ENCODE measurements at places on chromosomes 6 and 20. TPM values are rescaled to one million over a fixed set of nuclear protein-coding genes. Genes with fewer than 3 reads are reported as not detected.

DNA sequence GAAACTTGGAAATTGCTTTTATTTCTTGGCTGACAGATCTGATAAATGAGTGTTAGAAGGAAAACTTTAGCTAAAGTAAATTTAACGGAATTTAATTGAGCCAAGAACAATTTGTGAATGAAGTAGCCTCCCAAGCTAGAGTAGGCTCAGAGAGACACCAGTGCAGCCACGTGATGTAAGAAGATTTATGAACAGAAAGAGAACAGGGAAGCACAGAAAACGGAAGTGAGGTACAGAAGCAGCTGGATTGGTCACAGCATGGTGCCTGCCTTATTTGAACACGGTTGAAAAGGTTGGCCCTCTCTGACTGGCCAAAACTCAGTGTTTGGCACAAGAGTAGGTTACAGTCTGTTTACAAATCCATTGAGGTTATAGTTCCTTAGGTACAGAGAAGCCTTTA lies 29.5 kb upstream of the IFNGR1 start:
- no peak for DNase-seq

DNA sequence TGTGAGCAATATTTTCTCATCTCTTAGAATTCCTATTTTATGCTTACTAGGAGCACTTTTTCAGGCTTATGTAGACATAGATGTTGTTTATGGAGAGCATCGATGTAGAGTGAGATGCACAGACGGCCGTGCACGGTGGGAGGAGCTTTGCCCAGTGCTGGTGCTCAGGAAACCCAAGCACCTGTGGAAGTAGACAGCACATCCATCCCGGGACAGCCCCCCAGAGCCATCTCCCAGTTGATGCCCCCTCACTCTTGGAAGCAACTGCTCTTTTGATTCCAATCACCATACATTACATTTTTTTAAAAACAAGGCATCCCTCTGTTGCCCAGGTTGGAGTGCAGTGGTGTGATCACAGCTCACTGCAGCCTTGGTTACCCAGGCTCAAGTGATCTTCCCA lies 143.7 kb downstream of the SMOC2 start:
- no peak for DNase-seq

The C20orf202 gene
- total RNA-seq: 0.59 TPM

- no peak for DNase-seq
These were observed 56.8 kb downstream of the KCNS1 start for GRCh38 chr20:45044084-45044573.

DNA sequence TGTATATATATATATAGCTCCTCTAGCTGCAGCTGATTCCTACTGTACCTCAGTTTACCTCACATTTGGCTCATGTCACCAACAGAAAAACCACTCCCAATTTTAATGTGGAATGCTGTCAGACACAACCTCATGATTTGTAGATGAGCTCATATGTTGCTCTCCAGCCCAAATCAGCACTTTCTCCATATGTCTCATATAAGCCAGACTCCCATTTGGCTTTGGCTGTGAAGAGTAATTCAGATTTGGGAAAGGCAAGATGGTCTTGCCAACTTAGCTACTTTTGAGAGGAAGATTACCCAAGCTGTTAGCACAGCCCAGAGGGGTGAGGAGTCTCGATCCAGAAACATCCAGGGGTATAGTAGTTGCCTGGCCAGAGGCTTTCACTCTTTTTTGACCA lies 342.2 kb upstream of the NT5E start:
- no peak for DNase-seq

DNA sequence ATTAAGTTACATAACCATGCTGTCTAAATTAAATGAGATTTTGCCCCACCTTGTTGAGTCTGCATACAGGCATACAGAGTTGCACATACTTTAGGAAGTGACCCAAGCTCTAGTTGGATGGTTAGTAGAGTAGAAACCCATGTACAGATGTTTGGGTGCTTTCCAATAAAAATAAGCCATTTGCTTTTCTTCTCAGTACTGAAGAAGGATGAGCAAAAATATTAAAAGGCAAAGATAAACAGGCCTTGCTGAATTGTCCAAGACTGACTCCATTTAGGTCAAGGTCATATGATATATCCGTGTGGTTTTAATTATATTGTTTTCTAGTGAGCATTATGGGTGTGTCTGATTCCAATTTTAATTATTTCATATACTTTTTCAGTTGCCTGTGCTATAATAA lies 589.4 kb downstream of the RFPL4B start:
- DNase-seq: no peak

- DNase-seq: no peak
These were observed 21.0 kb downstream of the XRN2 start for GRCh38 chr20:21324126-21324525.

DNA sequence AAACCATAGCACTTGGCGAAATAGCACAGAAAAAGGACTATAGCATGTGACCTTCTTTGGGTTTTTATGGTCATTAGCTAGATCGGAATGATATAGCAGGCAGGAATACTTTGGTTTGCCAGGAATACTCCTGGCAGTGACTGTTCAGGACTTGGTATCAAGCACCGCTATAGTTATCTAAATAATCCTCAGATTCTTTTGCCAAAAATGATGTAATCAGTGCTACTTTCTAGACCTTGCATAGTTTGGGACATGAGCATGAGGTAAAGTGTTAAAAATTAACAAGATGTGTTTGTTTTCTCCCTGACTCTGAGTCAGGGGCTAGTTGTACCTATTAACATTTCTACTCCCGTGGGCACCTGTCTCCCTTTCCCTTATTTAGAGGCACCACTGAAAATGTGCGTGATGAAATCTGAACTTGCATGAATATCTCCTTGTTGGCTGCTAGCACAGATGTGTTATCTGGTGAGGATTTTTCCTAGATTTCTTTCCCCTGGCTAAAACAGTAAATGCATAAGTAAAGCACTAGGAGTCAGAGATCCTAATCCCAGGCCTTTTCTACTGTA lies 511.0 kb downstream of the CDKAL1 start:
- no peak for DNase-seq

GRCh38 chr20:24842918-24843715 lies 106.0 kb upstream of the CST7 start:
- no peak for DNase-seq

- no peak for DNase-seq
These were observed 596.7 kb downstream of the EPM2A start for GRCh38 chr6:145138469-145139139.

The TTK gene
- total RNA-seq: 5.7 TPM

The SIRPD gene
- total RNA-seq: not detected

- DNase-seq: no peak
These were observed 557.8 kb upstream of the SLC35B3 start for GRCh38 chr6:8993111-8993510.

DNA sequence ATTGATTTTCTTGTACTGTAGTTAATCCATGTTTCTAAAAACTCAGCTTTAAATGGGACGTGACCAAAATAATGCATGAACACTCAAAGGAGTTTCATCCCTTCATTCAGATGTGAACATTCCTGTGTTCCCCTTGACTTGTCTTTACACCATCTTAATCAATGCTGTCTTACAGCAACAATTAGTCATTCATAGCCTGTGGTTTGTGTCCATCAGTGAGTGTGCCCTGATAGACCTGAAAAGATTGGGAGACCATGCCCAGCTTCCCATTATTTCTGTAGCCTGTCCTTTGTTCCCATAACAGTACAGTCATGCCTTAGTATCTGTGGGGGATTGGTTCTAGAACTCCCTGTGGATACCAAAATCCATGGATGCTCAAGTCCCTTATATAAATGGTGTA lies 23.9 kb downstream of the NT5E start:
- DNase-seq: no peak

- no peak for DNase-seq
These were observed 6.8 kb downstream of the HDDC2 start for GRCh38 chr6:125294925-125295324.

DNA sequence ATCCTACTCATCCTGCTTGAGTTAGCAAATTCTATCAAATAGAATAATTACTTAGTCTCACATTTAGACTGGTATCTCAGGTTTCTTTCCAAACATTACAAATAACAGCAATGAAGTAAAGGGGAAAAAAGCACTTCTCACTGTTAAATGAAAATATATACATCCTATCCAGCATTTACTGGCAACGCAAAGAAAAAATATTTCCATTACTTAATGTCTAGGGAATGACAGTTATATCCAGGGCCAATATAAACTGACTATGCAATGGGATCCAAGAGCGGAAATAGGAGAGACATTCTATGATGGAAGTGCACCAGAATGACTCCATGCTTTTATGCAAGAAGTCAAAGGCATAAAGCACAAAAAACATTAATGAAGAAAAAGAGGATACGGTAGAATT lies 60.3 kb downstream of the ME1 start:
- no peak for DNase-seq

- no peak for DNase-seq
These were observed 14.8 kb downstream of the PGK2 start for GRCh38 chr6:49772285-49772684.

- peak; percentile 52 for DNase-seq
These were observed 110.7 kb upstream of the PHACTR1 start for GRCh38 chr6:12605888-12606345.

GRCh38 chr6:156720691-156721685 lies 56.2 kb upstream of the ARID1B start:
- DNase-seq: peak; percentile 44

- DNase-seq: no peak
These were observed 7.3 kb upstream of the MDFI start for GRCh38 chr6:41630946-41631345.

The PROKR2 gene
- total RNA-seq: not detected

- DNase-seq: no peak
These were observed 53.8 kb downstream of the PRND start for GRCh38 chr20:4775322-4776078.

DNA sequence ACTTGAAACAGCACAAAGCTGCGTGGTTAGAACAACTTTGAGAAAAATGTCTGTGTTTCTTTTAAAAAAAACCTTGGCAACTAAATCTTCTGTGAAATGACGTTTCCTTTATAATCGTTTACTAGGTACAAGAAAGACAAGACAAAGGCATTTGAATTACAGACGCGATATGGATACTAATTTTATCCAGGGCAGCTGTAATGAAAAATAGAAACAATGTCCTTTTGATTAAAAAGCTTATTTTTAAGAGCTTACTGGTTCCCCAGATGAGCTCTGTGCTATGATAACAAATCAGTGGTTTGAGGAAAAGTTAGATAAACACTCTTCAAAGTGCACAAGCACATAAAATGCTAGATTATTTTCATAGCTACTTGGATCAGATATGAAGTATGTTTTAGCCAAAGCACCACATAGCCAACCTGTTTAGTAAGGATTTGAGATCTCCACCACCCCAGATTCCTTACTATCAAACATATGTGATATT lies 1.6 kb upstream of the SYNCRIP start:
- DNase-seq: no peak

The GMPR gene
- total RNA-seq: 2.3 TPM

DNA sequence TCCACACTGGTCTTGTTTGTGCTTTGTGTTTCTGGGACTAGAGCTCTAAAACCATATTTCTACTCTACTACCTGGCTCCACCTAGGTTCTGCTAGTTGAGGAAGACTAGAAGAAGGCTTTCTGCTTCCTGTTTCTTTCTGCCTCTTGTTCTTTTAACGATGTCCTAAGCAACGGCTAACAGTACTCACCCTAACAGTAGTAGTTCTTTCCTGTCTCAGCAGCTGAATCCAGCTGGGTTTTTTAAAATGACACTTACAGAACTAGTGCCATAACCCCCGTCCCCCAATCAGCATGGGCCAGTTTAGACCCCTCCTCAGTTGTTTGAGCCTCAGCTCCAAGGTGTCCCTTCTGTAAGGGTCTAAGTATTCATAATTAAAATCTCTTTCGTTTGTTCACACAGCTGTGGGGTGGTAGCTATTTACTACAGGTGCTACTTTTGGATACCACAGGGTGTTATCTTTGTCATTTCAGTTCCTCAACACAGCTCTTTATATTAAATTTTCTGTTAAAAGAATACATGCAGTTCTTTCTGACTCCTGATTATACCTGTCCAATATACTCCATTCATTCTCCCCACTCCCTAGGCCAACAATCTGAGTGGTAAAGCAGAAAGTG lies 790.2 kb downstream of the DHX35 start:
- no peak for DNase-seq

GRCh38 chr6:89221129-89221528 lies 4.0 kb upstream of the GABRR1 start:
- DNase-seq: no peak

DNA sequence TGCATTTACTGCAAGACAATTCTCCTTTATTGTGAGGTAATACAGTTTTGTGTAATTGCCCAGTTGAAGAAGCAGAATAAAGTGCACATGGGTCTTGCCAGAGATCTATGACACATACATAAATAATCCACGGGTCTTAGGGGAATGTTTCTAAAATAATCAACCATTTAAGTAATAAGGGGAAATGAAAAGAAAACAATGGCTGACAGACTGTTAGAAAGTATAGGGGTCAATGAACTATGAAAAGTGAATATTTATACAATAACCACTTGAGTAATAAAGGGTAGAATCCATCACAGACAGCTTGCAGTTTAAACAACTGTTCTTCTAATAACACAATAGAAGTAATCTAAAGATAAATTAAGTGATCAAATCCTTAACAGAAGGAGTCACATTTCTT lies 477.2 kb downstream of the EYS start:
- no peak for DNase-seq

DNA sequence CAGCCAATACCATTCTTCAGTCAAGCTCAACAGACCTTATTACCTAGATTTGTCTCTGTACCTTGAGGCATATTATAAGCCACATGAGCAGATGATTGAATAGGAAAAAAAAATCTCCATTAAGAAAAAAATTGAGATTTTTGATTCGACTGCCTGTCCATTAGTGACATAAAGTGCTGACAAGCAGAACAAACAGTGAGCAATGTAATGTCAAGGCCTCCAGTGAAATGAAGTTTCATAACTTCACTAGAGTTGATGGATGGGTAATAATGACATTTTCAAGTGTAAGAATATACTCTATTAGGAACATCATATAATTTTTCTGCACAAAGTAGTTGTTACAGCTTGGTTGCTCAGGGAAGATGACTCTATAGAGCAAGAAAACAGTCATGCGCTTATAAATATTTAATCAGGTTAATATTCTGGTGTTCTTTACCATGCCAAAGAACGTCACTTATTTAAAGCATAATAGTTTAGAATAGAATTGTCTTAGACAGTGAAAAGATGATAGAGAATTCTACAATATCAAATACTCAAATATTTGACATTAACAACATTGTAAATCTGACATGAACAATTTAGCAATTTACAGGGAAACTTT lies 783.7 kb downstream of the EPHA7 start:
- no peak for DNase-seq

- no peak for DNase-seq
These were observed 24.5 kb downstream of the ACSS1 start for GRCh38 chr20:25033265-25033923.

GRCh38 chr6:7904654-7905319 lies 5.8 kb downstream of the TXNDC5 start:
- no peak for DNase-seq

DNA sequence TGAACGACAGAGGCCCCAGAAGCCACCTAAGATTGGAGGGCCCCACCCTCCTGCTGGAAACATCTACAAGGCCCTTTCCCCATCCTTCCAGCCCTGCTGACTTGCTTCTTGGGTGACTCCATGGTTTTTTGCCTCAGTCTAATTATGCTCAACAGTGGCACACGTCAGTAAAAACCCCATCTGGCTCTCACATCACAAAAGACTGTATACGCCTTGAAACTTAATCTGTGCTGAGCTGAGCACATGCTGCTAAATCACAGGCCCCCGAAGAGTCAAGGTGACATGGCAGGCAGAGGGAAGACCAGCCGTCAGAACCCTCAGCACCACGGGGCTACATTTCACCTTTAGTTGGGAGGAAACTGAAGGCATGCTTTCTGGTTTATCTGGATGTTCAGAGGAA lies 323.1 kb downstream of the CDH26 start:
- DNase-seq: no peak

Measured in left colon (tissue), 2 donors.